ENCODE measurements at places on chromosomes 3 and 15.

GRCh38 chr3:13657660-13658435, 108.9 kb downstream of the FBLN2 start:
- no peak for DNase-seq

DNA sequence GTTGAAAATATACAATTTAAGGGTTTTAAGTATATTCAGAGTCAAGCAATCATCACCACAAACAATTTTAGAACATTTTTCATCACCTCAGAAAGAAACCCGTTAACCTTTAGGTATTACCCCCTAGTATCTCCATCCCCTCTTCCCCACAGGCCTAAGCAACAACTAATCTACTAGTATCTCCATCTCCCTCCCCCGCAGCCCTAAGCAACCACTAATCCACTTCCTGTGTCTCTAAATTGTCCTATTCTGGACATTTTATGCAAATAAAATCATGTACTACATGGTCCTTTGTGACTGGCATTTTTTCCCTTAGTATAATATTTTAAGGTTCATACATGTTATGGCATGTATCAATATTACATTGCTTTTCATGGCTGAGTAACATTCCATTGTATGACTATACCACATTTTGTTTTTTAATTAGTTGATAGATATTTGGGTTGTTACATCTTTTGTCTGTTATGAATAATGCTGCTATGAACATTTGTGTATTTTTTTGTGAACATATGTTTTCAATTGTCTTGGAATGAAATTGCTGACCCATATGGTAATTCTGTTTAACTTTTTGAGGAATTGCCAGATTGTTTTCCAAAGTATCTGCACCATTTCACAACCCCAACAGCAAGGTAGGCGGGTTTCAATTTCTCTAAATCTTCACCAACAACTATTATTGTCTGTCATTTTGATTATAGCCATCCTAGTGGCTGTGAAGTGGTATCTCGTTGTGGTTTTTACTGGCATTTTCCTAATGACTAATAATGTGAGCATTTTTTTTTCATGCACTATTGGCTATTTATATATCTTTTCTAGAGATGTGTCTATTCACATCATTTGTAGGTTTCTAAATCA, 215.6 kb upstream of the CD96 start:
- DNase-seq = no peak

GRCh38 chr3:136387031-136387430, 136.9 kb downstream of the PCCB start:
- no peak for DNase-seq

DNA sequence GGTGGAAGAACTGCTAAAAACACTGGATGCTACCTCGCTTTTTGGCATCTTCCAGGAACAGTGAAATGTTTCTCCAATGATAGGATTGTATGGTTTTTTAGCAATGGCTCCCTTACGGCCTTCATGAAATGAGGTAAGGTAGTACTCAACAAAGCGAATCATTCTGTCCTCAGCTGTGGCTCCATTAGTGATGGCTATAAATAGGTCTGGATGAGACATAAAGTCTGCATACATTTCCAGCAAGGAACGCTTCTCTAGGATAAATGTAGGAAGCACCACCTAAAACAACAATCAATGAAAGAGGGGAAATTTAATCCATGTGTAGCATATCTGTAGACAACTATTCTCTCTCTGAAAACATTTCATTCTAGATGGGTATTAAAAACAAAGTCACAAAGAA, 32.4 kb upstream of the SNX4 start:
- no peak for DNase-seq

DNA sequence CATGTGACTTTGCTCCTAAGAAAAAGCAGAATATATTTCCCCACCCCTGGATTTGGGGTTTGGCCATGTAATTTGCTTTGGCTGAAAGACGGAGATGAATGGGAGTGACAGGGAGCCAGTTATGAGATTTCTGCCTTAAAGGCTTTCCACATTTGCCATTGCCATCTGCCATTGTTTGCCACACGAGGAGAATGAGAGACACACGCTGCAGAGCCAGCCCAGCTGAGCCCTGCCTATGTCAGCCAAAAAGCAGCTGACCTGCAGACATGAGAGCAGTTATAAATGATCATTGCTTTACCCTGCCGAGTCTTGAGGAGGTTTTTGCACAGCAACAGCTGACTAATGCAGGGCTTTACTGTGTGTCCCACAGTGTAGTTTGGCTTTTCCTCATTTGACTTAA, 40.6 kb upstream of the RFTN1 start:
- no peak for DNase-seq

Measured in activated naive CD4-positive, alpha-beta T cell (primary cell).